Dermis microvascular lymphatic vessel endothelial cell (primary cell): ENCODE measurements at places on chromosomes 5 and 9.
A peak's percentile ranks its signal among the peaks of the same experiment; 100 is the strongest.

GRCh38 chr5:67235399-67236110, 39.0 kb upstream of the CD180 start:
- no peak for DNase-seq

GRCh38 chr5:146447734-146448380, 724 bp downstream of the TCERG1 start:
- no peak for DNase-seq

GRCh38 chr5:63125862-63126261, 547.2 kb downstream of the LRRC70 start:
- peak; percentile 20 for DNase-seq

DNA sequence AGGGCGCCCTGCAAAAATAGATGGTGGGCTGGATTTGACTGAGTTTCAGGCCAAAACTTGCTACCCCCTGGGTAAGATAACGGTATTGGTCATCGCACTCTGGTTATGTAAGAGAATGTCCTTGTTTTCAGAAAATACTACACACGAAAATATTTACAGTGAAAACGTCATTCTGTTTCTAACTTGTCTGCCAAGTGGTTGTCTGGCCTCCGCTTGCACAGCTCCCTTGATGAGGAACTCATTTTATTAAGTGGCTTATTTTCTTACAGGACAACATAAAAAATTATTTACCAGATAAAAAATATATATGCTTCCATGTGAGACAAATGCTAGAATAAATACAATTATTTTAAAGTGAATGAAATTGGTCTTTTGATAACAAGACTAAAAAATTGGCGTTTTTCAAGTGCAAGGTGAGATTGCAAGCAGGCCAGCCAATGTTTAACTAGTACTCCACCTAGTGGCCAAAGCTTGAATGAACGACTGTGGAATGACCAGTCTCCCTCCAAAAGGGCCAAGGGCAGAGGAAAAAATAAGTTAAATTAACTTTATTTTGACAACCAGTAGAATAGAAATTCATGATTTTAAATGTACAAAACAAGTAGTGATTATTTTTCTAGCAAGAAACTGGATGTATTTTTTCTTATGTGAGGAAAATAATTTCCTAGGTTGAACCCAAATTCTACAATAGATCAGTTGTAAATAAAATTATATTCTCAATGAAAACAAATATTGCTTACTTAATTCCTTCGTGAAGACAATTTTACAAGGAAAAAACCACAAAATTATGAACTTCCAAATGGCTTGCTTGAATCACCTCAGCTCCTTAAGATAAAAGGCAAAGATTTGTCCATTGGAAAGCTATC, 93.2 kb downstream of the ZFAND5 start:
- peak; percentile 25 for DNase-seq

DNA sequence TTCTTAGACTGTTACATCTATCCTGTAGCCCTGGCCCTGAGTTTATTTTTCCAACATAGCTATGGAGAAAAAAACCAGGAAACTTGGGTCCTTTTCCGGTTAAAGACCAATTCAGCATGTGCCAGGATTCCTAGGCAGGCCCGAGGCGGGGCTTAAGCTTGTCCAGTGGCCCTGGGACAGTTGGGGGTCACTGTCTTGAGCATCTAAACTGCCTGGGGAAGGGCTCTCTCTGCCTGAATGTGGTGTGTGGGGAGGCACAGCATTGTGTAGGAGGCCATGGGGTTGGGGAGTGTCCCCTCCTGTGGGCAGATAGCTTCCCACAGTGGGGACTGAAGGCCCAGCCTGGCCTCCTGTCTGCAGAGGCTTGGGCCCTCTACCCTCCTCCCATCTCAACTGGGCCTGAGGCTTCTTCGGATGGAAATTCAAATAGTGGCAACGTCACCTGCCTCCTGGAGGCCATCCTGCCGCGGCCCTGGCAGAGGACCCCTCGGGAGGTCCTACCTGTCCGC, 88.8 kb downstream of the PHF2 start:
- DNase-seq, result peak; percentile 12

- DNase-seq, result no peak
Measured at GRCh38 chr9:29422438-29422837, 1849.2 kb upstream of the C9orf72 start.

GRCh38 chr5:62369039-62369438, 34.7 kb downstream of the DIMT1 start:
- DNase-seq, result no peak

DNA sequence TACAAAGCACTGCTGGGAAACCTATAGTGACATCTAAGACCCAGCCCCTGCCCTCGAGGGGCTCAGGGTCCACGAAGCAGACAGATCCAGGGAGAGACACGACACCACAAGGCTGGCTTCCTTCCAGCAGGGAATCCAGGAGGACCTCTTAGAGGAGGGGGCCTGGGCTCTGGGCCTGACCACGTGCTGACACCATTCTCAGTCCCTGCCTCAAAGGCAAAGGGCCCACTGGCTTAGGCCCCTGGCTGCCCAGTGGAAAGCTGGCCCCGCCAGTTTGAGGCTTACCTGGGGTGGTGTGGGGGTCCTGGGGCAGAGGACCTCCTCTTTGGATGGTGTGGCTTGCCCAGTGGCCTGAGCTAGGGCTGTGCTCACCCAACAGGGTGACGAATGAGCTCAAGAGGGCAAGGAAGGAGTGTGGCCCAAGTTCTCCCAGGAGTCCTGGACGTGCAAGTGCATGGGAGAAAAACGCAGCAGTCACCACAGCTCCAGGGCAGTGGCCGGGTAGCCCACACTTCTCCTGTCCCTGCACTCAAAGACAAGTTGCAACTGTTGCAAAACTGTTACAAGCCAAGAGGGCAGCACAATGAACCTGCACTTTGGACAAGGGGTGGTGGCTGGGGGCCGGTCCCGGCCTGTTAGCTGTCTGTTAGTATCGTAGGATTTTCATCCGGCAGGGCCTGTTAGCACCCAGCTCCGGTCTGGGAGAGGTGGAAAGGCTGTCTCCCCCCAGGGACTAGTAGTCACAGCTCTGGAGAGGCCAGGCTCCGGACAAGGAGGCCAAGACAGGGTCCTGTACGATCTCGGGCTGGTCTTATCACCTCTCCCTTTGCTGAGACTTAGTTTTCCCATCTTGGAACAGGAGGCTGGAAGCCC, 1.5 kb upstream of the SARDH start:
- no peak for DNase-seq

DNA sequence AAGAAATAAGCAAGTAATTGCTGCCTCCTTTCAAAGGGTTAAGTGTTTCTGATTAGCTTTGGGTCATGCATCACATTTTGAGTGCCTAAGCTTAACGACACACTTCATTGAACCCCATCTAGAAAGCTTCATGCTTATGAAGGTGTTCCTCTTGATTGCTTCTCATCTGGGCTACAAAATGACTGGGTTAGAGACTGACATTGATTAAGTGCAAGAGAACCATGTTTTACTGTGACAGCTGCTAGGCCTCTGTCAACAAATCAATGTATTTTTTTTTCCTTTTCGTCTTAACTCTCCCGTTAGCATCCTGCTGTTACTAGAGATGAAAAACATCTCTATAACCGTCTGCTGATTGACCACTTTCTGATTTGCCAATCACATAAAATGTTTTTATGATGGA, 725.0 kb downstream of the TLE1 start:
- no peak for DNase-seq

DNA sequence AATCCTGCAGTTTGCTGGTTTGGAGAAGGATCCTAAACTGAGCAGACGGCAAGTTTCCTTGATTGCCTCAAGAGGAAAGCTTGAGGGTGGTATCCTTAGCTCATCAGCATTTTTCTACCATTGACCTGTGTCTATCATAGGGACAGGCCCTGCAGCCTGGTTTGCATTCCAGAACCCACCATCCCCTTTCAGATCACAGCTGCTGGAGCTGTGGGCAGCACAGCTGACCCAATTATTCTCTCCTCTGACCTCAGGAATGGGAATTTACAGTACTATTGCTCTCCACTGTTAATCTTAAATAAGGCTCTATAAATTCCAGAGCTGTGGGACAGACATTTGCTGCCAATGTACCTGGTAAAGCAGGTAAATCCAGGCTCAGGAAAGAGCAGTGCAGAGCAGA, 163.0 kb downstream of the SPOCK1 start:
- DNase-seq, result no peak

- DNase-seq, result no peak
Measured at GRCh38 chr5:76041863-76042262, 41.3 kb upstream of the SV2C start.

DNA sequence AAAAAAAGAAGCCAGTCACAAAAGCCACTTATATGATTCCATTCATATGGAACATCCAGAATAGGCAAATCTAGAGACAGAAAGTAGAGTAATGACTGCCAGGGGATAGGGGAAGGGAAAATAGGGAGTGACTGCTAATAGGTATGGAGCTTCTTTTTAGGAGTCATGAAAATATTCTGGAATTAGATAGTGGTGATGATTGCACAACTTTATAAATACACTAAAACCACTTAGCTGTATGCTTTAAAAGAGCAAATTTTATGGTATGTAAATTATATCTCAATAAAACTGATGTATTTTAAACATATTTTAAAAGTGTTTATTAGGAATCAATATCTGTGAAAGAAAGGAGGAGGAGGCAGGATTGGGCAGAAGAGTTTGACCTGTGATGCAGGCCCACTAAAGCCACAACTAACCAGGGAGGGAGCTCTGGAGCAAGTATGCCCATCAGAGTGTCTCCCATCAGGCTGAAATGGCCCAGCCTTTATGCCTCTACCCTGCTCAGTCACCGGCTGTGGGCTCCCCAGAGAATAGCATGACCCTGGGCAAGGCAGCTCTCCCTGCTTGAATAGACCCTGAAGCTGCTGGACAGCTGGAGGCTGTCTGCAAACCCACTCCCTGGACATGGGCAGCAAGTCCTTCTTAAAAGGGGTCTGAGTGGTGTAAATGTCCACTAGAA, 96.0 kb upstream of the SLC44A1 start:
- DNase-seq, result no peak

GRCh38 chr9:132849185-132849706, 28.8 kb downstream of the AK8 start:
- no peak for DNase-seq

DNA sequence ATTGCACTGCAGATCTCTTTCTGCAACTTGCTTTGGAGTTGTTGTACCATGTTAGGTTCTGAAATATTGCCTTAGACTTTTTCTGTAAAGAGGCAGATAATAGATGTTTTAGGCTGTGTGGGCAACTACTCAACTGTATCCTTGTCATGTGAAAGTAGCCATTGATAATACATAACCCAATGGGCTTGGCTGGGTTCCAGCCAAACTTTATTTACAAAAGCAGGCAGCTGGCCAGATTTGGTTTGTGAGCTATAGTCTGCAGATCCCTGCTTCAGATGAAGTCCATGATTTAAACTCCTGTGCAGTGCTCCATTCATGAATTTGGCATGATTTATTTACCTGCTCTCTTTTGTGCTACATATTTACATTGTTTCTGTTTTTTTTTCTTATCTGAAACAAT, 300.4 kb downstream of the IRX2 start:
- DNase-seq, result no peak

- no peak for DNase-seq
Measured at GRCh38 chr9:93121316-93122241, 12.5 kb downstream of the NINJ1 start.

DNA sequence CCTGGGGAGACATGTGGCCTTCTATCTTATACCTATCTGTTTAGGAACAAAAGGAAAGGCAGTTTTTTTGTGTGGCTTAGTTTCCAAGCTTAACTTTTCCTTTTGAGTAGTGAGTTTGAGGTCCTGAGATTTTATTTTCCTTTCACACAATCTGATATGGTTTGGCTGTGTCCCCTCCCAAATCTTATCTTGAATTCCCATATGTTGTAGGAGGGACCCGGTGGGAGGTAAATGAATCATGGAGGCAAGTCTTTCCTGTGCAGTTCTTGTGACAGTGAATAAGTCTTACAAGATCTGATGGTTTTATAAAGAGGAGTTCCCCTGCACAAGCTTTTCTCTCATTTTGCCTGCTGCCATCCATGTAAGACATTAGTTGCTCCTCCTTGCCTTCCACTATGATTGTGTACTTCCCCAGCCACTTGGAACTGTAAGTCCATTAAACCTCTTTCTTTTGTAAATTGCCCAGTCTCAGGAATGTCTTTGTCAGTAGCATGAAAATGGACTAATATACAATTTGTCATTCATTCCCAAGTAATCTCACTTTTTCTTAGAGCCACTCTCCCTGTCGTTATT, 4.7 kb upstream of the CLTB start:
- DNase-seq, result no peak

GRCh38 chr9:75063556-75064305, 24.2 kb downstream of the NMRK1 start:
- no peak for DNase-seq

- DNase-seq, result no peak
Measured at GRCh38 chr9:124776954-124777648, at the start of gene OLFML2A. Gene OLFML2A (plus strand): TSS chr9:124777133. CDS start chr9:124777271, 138 bp downstream.

DNA sequence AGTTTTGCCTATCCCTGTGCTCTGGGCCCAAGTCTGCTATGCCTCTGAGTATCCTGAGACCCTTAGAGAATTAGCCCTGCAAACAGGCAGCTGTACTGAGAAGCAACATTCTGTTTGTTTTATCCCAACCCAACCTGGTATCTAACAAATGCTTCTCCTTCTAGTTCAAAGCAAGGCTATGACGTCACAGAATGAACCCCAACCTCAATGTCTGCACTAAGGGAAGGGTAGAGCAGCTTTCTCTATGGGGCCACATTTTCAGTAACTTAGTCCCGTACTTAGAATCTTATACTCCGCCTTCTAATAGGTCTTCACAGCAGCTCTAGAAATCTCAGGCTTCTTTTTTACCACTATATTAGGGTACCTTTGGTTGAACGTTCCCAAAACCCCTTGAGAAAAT, 169.6 kb downstream of the TSSK1B start:
- DNase-seq, result no peak

DNA sequence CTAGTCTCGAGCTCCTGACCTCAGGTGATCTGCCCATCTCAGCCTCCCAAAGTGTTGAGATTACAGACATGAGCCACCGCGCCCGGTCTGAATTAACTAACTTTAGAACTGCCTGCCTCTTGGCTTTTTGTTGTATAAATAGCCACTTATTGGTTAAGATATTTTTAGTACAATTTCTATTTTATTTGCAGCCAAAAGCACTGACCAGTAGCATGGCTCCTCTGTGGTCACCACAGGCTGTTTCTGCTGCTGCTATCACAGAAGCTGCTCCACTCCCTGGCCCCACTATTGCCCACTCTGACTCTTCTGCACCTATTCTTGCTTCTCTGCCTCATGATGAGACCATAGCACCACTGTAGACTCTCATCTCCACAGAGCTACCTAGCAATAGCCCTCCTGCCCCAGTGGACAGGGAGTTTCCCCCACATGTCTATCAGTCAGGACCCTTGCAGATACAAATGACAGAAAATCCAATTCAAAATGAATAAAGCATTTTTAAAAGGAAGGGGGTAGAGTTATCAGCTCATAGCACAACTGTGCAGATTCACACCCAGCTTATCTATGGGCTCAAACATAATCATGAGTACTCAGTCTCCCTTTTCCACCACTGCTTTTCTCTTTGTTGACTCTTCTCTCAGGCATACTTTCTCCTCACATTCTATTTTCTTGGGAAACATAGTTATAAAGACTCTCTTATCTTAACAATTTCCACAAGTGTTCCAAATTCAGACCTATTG, 151.8 kb upstream of the EPB41L4A start:
- DNase-seq, result no peak

GRCh38 chr9:84922051-84922450, 252.5 kb downstream of the NTRK2 start:
- DNase-seq, result no peak
